Activated naive CD4-positive, alpha-beta T cell treated with anti-CD3 and anti-CD28 coated beads for 36 hours (primary cell): ENCODE measurements at places on chromosomes 5 and 9. TPM values are rescaled to one million over a fixed set of nuclear protein-coding genes. Genes with fewer than 3 reads are reported as not detected.
A peak's percentile ranks its signal among the peaks of the same experiment; 100 is the strongest.

DNA sequence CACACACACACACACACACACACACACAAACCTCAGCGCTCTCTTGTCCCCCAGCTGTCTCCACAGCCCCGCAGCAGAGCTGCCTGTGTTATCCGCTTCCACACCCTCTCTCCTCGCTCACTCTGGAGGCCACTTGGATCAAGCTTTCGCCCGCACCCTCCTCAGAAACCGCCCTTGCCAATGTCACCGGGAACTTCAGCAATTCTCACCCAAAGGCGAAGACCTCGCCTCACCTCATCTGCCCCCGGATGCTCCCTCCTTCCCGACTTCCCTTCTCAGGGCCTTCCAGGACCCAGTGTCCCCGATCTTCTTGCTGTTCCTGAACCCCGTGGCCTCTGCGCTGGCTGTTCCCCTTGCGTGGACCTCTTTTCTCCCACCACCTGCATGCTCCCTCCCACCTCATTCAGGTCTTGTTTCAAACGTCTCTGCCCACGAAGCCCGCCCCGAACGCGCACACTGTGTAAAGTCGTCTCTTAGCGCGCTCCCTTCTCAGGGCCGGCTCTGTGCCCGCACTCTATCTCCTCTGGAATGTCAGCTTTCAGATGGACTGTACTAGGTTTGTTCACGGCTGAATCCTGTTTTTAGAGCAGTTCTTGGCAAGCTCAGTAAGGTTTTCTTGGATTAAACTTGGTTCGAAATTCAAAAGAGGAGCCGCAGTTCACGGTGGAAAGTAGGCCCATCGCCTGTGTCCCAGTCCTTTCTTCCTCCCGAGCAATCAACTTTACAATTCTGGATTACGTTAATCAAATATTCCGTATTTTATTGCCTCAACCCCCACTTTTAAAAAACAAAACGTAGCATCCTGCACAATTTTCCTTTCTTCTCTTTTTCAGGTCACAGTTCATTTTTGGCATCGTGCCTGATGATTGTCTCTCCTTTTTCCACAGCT is 1.0 kb upstream of the TRIM7 start:
- peaks cover 10% of the 10 kb centered on the region for H3K36me3 ChIP-seq
- peak overlapping the region; percentile 94 for H3K27ac ChIP-seq
- DNase-seq: no peak
- peaks cover 29% of the 10 kb centered on the region for H3K4me1 ChIP-seq
- H3K4me3 ChIP-seq: peak overlapping the region; percentile 92

DNA sequence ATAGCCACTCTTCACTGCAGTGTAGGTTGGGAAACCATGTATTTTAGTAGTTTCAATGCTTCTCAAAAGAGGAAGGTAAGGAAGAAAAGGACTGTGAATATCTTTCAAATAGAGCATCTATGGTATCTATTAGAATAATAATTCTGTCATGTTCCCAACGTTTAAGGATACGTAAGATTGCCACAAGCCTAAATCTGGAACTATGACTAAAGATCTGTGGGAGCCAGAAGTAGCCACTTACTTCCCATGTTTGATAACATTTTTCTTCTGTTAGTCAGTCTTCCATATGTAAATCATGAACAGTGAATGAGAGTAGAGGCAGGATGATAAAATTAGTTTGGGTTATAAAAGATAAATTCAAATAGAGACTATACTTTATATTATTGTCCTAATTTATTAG is 16.3 kb upstream of the MROH2B start:
- H3K27ac ChIP-seq: no peak overlapping the region
- H3K4me1 ChIP-seq: no peaks in the 10 kb centered on the region
- H3K36me3 ChIP-seq: no peaks in the 10 kb centered on the region

Gene RAB3C
- total RNA-seq: not detected

DNA sequence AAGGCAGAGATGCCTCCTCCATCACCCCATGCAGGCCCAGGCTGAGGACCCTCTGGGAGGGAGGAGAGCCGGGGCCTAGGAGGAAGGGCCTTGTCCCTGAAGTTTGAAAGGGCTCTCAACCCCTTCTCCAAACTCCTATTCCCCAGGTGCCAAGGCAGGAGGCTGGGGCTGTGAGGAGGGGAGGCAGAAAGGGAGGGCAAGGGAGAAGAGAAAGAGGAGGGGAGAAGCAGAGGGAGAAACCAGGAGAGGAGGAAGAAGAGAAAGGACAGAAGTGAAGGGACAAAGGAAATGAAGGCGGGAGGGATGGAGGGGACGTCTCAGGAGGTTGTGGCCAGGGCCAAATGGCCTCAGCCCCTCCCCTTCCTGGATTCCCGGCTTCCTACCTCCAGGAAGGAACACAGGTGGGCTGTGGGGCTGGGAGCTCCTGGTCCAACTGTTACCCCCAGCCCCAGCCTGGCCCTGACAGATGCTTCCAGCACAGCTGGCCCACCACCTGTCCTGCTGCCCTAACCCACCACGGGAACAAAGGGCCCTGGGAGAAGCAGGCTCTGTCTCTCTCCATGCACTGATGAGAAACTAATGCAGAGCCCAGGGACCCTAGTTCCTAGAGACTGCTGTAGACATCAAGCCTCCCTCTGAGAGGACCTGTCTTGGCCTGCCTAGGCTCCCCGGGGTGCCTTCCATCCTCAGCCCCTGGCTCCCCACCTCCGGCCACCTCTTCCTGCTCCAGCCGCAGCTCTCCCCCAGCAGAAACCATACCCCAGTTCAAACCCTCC is 3.5 kb downstream of the DBN1 start:
- H3K27ac ChIP-seq: no peak overlapping the region
- DNase-seq: no peak
- H3K27me3 ChIP-seq: peaks cover 2% of the 10 kb centered on the region
- peaks cover 21% of the 10 kb centered on the region for H3K4me1 ChIP-seq

- H3K4me1 ChIP-seq: no peaks in the 10 kb centered on the region
- H3K36me3 ChIP-seq: no peaks in the 10 kb centered on the region
- H3K27me3 ChIP-seq: peaks cover 3% of the 10 kb centered on the region
- no peak overlapping the region for H3K4me3 ChIP-seq
- no peak overlapping the region for H3K27ac ChIP-seq
Measured at GRCh38 chr5:102531506-102531905, 32.7 kb upstream of the SLCO6A1 start.

Gene OTULINL
- 10.6 TPM for total RNA-seq

GRCh38 chr5:132184588-132184987 is 43.1 kb downstream of the P4HA2 start:
- no peaks in the 10 kb centered on the region for H3K36me3 ChIP-seq
- no peak overlapping the region for H3K27ac ChIP-seq
- DNase-seq: no peak
- H3K4me3 ChIP-seq: no peak overlapping the region
